ENCODE measurements at places on chromosomes 6 and 20.

GRCh38 chr6:30603961-30604360, 13.1 kb downstream of the PPP1R10 start:
- no peak for DNase-seq

DNA sequence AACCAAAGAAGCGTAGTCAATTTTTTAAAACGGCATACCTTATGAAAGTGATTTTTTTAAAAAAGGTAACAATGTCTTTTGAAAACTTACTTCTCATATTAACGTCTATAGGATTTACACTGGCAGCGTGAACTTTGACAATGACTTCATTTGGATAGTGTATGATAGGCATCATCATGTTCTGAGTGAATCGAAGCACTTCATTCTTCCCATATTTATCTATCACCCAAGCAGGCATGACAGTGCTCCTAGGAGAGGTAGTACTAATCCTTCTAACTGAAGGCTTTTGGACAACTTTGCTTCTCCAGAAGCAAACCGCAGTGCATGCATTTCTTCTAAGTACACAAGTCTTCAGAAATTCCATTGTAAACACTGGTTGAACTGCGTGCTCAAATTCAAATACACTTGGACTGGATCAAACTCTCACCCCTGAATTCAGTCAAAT, 618 bp downstream of the RTN4IP1 start:
- no peak for DNase-seq

GRCh38 chr6:1406306-1407072, 17.1 kb downstream of the FOXF2 start:
- DNase-seq, result no peak

DNA sequence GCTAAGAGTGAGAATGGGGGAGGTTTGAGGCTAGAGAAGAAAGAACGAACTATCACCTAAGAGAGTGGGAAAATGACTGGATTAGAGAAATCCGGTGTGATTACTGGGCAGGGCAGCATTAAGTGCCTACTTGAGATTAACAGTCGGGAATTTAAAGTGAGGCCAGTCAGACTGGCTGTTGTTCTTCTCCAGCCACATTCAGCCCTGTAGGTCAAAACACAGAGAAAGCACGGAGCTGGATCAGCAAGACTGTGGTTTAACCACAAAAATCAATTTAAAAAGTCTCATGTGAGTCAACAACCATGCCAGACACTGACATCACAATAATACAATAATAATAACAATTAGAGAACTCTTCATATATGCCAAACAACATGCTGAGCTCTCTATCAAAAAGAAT, 301.9 kb upstream of the SGK1 start:
- no peak for DNase-seq

DNA sequence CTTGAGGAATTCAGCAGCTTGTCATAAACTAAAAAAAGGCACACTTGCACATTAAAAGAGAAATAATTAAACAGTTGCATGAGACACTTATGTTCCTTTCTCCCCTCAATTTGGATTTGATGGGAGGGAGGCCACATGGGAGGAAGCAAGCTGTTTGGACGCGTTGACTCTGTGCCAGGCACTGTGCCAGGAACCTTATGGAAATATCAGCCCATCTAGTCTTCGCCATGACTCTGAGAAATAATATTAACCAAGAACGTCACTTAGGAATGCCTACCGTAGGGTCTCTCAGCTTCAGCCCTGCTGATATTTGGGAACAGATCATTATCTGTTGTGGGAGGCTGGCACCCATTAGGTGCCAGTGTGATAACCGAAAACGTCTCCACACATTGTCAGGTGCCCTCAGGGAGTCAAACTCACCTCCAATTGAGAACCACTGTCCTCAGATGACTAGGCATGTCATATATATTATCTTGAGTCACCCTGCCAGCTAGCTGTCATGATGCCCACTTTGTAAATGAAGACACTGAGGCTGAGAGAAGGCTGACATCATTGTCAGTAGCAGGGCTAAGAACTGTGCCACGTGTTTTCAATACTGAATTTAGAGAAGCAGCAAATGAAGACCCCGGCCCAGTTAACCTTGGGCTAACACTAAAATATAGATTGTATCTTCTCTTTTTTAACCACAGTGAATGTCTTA, 36.1 kb downstream of the EYA2 start:
- DNase-seq, result no peak
